ENCODE measurements at places on chromosomes 13 and 19.
A peak's percentile ranks its signal among the peaks of the same experiment; 100 is the strongest.

- peak; percentile 26 for DNase-seq
Measured at GRCh38 chr13:65343898-65344663, 1886.1 kb downstream of the PCDH9 start.

DNA sequence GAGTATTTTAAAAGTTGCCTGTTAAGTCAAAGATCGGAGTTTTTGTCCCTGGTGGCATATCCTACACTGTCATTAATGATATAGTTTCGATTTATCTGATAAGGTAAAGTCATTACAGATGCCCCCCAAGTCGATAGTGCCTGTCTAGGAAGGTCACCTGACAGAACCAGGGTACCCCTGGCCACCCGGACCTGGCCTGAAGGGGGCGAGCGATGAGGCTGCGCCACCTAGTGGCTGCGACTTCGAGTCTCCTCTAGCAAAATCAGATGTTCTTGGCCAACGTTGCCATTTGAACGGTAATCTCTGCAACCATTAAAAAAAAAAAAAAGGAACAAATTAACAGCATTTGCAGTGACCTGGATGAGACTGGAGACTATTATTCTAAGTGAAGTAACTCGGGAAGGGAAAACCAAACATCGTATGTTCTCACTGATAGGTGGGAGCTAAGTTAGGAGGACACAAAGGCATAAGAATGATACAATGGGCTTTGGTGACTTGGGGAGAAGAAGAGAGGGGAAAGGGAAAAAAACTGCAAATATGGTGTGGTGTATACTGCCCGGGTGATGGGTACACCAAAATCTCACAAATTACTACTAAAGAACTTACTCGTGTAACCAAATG lies 565.1 kb downstream of the LIG4 start:
- peak; percentile 30 for DNase-seq

DNA sequence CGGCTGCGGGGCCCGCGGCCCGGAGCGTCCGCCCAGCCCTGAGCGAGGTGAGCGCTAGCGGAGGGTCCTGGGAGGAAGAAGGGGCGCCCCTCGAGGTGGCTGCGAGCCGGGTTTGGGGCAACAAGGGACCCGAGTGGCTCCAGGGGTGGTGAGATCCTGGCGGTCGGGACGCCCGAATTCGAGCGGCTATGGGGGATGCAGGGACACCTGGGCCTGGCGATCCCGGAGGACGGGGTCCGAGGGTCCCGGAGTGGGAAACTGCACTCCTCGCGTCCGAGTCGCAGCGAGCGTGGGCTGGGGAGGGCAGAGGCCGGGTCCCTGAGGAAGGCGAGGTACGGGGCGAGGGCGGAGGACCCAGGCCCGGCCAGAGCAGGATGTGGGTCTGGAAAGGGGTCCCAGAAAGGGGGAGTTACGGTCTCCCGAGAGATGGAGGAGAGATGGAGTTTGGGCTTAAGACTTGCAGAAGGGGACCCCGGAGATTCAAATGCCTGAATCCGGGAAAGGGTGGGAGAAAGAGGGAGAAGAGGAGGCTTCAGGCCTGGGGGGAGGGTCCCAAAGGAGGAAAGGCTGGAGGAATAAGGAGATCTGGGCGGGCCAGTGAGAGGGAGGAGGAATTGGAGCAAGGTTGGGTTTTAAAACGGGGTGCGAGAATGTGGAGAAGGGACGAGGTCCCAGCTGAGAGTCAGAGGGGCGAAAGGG lies 542 bp downstream of the CACNG7 start:
- DNase-seq: no peak

DNA sequence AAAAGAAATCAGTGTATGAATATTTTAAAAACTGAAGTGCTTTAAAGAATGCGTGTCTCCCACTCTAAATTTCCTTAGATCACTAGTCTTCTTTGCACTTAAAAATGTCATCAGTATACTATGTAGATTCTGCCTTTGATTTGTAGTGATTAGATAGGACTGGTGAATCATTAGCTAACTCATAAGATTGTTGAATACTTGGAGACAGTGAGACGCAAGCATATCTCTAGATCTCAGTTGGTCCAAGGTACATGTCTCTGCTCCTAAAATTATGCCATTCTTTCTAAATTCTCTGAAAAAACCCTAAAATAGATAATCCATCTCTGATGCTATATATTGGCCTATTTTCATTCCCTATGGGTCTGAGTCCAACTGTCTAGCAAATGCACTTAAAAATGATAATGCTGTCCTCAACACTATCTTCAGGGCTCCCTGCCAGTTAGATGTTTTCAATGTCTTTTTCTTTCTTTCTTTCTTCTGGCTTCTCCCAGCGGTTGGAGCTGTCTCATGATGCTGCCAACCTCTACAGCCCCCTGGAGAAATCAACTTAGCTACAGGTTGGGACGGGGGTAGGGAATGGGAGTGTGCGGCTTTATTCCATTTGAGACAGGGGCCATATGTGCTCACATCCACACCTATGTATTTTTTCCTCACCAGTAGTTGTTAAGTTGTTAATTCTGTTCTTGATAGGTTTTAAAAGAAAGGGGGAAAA lies 301.0 kb downstream of the NDFIP2 start:
- DNase-seq: peak; percentile 65

DNA sequence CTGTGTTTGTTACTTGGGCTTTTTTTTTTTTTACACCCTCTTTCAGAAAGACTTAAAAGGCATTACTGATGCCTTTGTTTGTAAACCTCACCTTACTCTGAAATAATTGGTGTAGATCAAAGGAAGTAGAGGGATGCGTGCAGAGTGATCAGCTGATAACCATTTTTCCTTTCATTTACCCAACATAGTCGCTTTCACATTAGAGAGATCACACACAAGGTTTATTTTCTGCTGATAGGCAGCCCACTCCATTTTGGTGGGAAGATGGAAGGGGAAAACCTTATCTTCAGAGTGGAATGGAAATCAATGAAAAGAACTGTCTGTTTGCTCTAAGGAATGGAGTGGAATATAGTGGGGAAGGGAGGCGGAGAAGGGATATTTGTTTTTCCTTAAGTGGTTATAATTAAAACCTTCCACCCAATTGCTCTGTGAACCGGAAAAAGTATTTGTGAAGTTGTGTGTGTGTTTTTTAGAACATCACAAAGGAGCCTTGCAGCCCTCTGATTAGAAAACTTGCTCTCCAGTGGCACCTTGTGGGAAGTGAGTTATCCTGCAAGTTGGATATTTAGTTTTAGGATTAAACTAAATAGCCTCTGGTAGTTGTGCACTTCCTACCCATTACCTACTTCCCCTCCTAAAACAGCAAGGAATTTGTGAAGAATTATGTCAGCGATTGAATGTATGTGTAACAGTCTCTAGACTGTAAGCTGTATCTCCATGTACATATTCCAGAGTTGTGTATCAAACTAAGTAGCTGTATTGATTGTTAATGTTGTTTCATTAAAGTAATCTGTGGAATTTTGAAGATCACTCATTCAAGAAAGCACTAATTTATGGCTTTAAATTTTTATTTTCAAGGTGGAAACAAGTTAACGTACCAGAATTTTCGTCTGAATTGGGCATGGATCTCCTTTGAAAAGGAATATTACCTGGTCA lies 76.8 kb downstream of the FREM2 start:
- DNase-seq: peak; percentile 30

DNA sequence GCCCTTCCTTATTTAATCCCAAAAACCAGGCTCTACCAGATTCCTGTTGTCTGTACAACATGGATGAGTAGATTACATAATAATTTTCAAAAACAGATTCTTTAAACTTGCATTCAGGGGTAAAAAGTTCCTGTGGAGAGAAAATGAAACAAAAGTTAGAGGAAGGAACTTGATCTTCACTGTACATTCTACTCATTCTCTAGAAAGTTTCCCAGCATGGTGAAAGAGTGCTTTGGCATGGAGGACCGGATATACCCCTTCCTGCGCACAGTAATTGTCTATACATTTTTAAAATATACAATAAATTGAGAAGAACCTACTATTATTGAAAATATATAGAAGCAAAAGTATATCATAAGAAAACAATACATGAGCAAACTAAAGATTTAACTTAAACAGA lies 274.2 kb downstream of the ITGBL1 start:
- DNase-seq: no peak

- peak; percentile 52 for DNase-seq
Measured at GRCh38 chr13:28147495-28147894, 9.2 kb downstream of the PAN3 start.

DNA sequence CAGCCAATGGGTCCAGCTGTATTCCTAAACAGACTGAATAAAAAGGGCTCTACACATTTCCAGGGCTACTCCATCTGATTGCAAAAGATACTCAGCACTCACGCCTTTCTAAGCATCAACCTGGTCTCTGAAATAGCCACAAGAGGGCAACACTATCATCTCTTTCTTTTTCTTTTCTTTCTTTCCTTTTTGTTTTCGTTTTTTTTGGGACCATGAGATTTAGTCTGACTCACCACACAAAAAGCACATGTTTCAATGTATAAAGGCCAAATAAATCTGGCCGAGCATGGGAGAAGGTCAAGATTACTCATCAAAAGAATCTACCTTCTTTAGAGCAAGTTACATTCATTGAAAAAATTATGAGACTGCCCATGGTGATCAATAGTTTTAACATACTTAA lies 805.6 kb upstream of the ARGLU1 start:
- DNase-seq: peak; percentile 62

DNA sequence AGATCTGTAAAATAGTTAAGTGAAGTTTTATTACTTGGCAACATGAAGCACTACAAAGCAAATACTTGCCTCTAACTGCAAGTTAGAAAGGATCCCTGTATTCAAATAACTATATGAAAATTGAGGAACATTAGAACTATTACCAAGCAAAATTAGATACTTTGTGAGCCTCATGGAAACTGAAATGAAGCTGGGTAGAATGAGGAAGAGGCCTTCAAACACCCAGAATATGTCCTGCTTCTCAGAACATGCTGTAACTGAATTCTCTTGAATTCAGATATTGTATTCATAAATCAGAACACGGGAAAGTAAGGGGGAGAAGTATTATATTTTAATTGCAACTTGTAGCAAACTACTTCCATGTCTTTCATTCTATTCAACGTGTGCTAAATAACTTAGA lies 947.9 kb downstream of the PCDH17 start:
- no peak for DNase-seq

DNA sequence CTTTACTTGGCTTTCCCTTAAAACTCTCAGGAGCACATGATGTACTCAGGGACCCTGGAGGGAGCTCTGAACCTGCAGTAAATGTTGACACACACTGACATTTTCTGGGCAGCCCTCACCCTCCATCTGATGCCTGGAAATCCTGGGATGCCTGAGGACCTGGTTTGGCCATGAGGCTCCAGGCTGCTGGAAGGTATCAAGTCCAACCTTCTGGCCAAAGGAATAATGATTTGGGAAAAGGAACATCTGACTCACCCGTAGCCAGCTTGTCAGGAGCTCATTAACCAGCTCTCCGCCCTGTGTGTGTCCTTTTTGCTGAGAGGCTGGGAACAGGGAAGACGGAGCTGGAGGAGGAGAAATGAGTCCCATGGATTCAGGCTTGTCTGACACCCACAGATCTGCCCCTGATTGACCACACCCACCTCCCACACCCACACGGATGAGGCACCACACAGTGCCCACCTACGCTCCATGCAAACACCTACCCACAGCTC lies 10.3 kb downstream of the ZNF558 start:
- no peak for DNase-seq

DNA sequence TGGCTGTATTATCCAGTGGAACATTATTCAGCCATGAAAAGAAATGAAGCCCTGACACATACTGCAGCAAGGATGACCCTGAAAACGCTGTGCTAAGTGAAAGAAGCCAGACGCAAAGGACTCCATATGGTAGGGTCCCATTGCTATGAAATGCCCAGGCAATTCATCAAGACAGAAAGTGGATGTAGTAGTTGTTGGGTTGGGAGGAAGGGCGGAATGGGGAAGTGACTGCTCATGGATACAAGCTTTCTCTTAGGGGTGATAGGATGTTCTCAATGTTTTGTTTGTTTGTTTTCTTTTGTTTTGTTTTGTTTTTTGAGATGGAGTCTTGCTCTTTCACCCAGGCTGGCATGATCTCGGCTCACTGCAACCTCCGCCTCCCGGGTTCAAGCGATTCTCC lies 11.1 kb upstream of the CEACAM16 start:
- no peak for DNase-seq

DNA sequence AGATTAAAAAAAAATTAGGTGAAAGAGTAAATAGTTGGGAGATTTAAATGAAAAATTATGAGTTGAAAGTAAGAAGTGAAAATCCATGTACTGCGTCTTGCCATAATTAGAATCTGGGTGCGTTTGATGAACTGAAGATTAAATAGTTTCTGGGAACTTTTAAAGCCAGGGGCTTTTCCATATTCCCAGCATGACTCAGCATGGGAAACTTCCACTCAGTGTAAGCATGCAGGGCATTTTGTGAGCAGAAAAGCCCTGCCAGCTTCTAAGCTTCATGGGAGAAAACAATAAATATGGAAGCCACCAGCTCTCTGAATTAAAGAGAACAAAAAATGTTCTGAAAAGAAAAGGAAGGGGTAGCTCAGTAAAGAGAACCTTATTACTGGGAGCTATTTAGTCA lies 62.0 kb upstream of the EDNRB start:
- DNase-seq: peak; percentile 81

- peak; percentile 91 for DNase-seq
Measured at GRCh38 chr13:23570099-23570920, at the start of gene TNFRSF19. TSS of gene TNFRSF19 (plus strand) at chr13:23570412. CDS start at chr13:23590184, 19,772 bp downstream.

DNA sequence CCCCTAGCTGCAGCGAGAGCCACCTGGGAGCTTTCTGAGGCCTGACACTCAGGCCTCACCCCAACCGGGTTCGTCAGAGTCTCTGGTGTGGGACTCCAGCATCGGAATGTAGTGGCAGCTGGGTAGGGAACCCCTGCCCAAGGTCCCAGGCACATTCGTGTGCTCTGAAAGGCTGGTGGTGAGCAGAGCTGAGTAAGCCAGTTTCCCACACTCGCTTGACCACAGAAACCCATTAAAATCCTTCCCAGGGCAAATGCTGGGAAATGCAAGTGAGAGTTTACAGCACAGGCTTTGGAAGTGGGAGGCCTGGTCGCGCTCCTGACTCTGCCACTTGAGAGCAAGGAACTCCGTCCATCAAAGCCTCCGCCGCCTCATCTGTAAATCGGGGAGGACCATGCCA lies 4.2 kb downstream of the TRAPPC6A start:
- peak; percentile 60 for DNase-seq

GRCh38 chr19:45784096-45784495 lies 1.8 kb upstream of the DMPK start:
- DNase-seq: no peak

GRCh38 chr19:47861630-47862029 lies 2.6 kb downstream of the TPRX2 start:
- DNase-seq: no peak

DNA sequence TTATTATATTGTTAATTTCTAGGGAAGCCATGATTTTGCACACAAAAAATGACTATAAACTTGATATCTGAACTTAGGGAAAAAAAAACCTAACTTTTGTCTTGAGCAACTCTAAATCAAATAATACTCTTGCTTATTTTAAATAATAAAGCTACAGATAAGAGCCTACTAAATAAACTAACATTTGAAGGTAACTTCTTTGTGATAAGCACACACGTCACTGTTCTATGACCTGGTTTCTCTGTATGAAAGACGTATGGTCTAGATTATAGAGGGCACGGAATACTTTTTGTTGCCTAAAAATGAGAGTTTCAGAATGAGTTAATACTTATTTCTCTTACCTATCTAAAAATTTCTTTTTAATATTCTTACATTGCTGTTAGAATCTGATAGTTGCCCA lies 603.2 kb downstream of the DCT start:
- no peak for DNase-seq
